AML-193 (cell line): ENCODE measurements at places on chromosomes 4 and X.

GRCh38 chrX:44072631-44073030 lies 99.4 kb upstream of the NDP start:
- DNase-seq: no peak

DNA sequence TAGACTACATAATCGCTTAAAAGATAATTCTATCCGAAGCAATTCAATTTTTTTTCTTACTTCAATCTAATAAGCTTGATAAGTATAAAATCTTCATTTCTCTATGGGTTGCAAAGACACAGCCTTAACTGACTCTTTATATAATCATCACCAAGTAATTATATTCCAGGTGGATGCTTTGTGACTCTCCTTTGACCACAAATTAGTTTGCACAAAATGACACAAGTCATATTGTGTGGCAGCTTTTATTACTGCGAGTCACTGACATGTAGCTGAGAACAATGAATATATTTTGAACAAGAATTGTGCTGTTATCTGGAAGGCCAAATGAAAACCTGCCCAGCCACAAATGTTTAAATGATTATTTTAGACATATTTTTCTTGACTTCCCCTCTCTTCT lies 1727.8 kb downstream of the ARAP2 start:
- DNase-seq: no peak

DNA sequence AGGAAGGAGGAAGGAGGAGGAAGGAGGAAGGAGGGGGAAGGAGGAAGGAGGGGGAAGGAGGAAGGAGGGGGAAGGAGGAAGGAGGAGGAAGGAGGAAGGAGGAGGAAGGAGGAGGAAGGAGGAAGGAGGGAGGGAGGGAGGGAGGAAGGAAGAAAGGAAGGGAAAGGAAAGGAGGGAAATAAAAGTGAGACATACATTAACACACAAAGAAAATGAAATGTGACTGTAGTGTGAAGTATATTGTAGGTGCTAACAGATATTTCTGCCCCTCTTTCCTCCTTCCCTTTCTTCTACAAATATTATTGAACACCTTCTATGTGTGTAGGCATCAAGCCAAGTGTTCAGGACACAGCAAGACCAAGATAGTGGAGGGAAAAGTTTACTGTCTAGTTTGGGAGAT lies 26.4 kb upstream of the PROM1 start:
- no peak for DNase-seq

GRCh38 chr4:87589531-87589930 lies 18.8 kb upstream of the DSPP start:
- no peak for DNase-seq

- DNase-seq: no peak
Measured at GRCh38 chr4:37765741-37766140, 60.7 kb upstream of the PGM2 start.

GRCh38 chrX:15522464-15522863 lies 21.9 kb downstream of the BMX start:
- DNase-seq: no peak

DNA sequence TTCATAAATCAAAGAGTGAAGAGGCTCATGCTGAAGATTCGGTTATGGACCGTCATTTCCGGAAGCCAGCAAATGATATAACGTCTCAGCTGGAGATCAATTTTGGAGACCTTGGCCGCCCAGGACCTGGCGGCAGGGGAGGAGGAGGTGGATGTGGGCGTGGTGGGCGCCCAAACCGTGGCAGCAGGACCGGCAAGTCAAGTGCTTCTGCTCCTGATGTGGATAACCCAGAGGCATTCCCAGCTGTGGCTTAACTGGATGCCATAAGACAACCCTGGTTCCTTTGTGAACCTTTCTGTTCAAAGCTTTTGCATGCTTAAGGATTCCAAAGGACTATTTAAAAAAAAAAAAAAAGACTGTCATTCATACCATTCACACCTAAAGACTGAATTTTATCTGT lies 44.0 kb upstream of the EFNB1 start:
- no peak for DNase-seq

DNA sequence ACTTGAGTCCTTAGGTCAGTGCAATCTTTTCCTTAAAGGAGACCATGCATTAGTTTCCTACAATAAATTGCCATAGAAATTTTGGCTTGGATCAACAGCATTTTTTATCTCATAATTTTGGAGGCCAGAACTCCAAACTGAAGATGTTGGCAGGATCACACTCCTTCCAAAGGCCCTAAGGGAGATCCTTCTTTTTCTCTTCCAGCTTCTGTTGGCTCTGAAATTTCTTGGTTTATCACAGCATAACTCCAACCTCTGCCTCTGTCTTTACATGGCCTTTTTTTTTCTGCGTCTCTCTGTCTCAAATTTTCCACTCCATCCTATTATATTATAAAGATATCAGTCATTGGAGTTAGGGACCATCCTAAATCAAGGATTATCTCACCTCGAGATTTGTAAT lies 282.2 kb downstream of the STIM2 start:
- no peak for DNase-seq

DNA sequence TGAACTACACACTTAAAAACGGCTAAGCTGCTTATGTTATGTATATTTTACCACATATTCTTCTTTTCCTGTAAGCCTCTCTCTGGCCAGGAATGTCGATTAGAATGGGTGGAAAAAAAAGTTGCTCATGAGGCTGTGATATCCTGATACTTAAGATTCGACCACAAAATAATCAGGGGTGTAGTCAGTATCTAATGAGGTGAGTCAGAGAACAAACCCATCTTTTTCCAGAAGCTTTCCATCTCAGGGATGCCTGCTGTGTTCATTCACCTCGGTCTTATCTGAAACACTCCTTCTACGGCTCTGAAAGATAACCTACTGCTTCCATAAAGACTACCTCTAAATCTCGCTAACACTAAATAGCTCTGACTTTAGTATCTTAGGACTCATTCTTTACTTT lies 142.7 kb upstream of the MAP3K15 start:
- DNase-seq: no peak

DNA sequence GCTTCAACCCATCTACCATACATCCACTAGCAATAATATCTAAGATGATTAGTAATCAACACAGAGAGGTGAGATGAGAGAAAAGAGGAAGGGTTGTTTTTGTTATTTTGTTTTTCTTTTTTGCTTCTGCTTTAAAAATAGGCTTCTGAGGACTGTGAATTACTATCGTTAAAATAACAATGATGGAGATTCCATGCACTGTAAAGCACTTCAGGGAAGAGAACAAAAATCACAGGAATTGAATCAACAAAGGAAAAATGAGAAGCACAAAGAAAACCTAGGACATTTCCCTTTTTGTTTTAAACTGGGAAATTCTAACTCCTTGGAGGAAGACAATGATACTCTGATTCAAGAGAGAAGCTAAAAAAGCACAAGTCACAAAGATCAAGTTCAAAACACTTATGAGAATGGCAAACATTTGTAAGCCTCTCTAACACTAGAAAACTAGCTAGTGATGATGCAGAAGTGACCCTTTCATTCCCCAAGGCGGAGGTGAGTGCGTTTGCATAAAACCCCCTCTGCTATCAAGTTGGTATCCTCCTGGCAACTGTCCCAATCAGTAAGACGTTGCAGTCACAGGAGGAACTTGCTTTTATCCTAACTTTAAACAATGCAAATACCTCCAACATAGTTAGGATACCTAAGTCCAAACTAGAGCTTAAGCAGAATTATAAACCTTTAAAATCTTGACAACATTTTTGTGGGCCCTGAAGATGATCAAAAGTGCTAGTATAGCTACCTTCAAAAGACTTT lies 308.5 kb downstream of the CAMK2D start:
- no peak for DNase-seq

DNA sequence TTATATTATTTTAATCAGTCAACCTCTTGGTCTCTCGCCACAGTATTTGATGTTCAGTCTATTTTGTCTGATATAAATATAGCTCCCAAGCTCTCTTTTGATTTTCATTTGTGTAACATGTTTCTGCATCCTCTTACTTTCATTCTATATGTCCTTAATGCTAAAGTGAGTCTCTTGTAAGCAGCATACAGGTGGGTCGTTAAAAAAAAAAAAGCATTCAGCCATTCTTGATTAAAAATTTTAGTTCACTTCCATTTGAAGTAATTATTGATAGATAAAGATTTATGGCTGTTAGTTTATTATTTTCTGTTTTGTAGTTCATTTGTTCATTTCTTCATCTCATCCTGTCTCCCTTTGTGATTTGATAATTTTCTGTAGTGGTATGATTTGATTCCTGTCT lies 229.1 kb downstream of the GUCY2F start:
- no peak for DNase-seq

- no peak for DNase-seq
Measured at GRCh38 chr4:155607481-155607880, 59.2 kb upstream of the GUCY1A1 start.

- no peak for DNase-seq
Measured at GRCh38 chr4:185560316-185560715, 25.0 kb upstream of the PDLIM3 start.

GRCh38 chr4:102157984-102158383 lies 187.3 kb downstream of the SLC39A8 start:
- DNase-seq: no peak

GRCh38 chr4:153210727-153211126 lies 6.5 kb downstream of the TRIM2 start:
- no peak for DNase-seq

GRCh38 chr4:145048817-145049216 lies 49.2 kb downstream of the ANAPC10 start:
- DNase-seq: no peak

DNA sequence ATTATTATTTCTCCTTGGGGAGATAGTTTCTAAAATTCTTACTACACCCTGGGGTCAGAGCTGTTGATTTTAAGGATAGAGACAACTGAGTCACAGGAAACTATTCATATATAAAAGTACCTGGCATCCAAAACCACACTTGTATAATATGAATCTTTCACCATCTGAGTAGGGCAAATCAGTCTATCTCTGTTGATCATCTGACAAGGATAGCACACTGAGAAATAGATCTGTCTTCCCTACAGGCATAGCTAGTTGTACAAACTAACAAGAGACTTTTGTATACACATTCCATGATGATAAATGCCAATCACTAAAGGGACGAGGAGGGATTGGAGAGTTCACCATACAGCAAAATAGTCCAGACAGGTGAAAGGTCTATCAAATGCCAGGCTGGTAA lies 30.0 kb downstream of the PKD2 start:
- DNase-seq: no peak

DNA sequence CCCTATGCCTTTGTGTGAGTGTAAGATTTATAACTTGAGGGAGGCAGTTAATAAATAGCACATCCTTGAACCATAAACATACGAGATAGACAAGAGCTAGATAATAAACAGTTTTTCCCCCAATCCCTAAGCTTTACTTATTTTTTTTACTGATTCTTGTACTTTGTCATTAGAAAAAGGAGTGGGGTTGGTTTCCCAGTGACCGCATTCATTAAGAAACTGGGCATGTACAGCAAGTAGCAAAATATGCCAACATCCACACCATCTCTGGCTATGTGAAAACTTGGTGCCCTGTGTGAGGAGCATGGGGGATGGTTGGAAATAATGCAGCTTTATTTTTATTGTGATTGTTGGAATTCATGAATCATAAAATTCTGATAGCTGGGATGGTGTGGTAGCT lies 176.2 kb downstream of the CBR4 start:
- DNase-seq: no peak

DNA sequence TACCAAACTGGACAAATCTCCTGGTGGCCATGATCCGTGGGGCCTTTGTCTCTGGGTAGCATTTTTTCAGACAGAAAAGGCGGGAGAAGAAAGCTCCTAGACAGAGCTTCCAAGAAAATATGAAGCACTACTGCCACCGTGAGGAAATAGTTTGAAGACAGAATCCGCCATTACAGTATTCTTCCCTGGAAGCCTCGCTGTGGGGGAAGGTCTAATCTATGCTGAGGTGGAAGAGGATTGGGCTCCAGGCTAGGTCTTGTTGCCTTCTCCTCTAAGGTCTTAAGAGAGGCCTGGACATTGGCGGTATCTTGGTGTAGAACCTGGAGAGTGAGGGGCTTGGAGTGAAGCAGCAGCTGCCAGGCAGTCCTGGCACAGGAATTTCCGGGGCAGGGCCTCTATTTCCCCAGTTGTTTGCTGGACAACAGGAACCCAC lies 218.9 kb downstream of the OR13H1 start:
- DNase-seq: no peak

DNA sequence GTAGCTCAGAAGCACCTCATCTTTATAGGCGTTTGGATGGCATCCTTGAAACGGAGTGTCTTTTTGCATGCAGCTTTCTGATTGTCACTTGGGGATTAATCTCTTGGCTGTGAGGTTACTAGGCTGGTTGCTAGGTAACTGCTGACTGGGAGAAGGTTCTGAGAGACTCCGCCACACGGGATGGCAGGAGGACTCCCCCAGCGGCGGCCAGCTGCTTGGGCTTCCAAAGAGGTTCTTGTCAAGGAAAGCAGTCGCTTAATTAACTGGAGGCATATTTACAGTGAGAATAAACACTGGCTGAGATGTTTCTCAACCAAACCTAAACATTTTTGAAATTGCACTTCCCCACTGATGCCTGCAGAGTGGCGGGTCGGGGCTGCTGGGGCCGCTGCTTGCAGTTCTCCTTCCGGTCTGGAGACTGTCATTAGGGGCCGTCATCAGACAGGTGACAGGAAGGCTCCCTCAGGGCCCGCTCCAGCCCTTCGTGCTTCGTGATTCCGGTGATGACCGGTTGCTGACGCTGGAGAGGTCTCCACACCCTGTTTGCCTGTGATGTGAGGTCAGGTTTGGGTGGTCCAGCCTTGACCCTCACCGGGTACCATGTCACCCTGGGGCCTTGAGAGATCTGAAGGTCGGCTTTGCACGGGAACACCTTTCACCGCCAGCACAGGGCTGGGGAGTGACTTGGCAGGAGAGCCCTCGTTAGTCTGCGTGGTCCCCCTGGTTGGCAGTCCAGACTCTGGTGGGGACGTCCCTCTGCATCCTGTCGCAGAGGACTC lies 9.1 kb downstream of the NSG1 start:
- no peak for DNase-seq
